ENCODE measurements at places on chromosomes 16 and 17.

GRCh38 chr17:42669977-42670788 lies 6.6 kb downstream of the PLEKHH3 start:
- no peak overlapping the region for H3K27ac ChIP-seq
- peaks cover 45% of the 10 kb centered on the region for H3K4me1 ChIP-seq
- no peak for DNase-seq
- peaks cover 29% of the 10 kb centered on the region for H3K36me3 ChIP-seq

GRCh38 chr16:4944333-4945281 lies 7.7 kb upstream of the PPL start:
- H3K4me1 ChIP-seq, result peaks cover 45% of the 10 kb centered on the region
- peak overlapping the region; percentile 83 for H3K4me3 ChIP-seq
- H3K36me3 ChIP-seq, result no peaks in the 10 kb centered on the region
- H3K27me3 ChIP-seq, result peaks cover 3% of the 10 kb centered on the region
- DNase-seq, result peak; percentile 93

- peaks cover 11% of the 10 kb centered on the region for H3K36me3 ChIP-seq
- peak overlapping the region; percentile 64 for H3K27ac ChIP-seq
- DNase-seq, result peak; percentile 45
- H3K4me3 ChIP-seq, result peak overlapping the region; percentile 92
Measured at GRCh38 chr16:48609652-48610029, 339 bp downstream of the N4BP1 start.

DNA sequence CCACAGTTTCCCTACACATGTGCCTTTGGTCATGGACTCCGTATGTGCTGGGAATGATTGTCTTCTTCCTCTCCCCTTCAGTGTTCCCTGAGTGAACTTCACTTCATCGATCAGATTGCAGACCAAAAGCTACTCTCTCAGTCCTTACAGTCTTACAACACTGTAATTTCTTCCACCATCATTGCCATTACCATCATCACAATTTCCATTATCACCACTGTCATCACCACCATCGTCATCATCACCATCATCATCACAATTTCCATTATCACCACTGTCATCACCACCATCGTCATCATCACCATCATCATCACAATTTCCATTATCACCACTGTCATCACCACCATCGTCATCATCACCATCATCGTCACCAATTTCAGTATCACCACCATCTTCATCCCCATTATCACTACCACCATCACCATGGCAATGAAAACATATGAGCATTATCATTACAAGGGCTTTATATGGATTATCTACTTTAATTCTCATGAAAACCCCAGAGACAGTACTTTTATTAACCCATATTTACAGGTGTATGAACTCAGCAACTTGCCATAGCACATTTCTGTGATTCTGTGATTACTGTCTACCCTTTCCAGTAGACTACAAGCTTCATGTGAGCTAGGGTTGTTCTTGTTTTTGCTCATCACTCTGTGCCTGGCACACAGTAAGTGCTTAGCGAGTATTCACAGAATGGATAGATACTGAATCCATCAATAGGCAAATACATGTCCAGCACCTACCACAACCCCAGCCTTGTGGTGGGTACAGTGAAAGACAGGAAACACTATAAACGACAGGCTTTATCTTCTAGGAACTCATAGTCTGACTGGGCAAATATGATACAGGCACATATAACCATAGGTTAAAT lies 327.0 kb downstream of the XYLT1 start:
- H3K4me1 ChIP-seq, result no peaks in the 10 kb centered on the region
- no peak for DNase-seq
- H3K36me3 ChIP-seq, result peaks cover 12% of the 10 kb centered on the region
- peaks cover 5% of the 10 kb centered on the region for H3K27me3 ChIP-seq

DNA sequence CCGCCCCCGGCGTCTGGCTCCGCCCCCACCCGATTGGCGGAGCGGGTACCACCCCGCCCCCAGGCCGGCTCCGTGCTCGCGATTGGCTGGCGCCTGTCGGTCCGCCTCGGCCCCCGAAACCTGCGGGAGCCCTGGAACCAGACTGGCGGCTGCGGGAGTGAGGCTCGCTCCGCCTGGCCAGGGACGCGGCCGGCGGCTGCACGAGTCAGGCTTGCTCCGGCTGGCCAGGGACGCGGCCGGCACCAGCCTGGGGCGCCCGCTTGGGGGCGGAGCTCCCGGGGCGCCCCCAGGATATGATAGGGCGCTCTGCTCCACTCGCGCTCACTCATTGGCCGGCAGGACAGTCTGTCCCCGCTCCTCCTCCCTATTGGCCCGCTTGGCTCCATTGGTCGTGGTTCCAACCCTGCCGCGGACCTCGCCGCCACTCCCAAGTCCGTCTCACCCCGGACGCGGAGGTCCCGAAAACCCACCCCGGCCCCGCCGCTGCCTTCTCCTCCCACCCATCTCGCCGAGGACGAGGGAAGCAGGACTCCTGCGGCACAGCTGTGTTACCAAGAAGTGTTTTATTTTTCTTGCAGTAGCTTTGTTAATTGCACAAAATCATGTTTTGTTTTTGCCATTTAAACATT lies 340 bp upstream of the ROGDI start:
- peak overlapping the region; percentile 69 for H3K27ac ChIP-seq
- H3K4me1 ChIP-seq, result peaks cover 10% of the 10 kb centered on the region
- peak; percentile 89 for DNase-seq
- H3K36me3 ChIP-seq, result peaks cover 7% of the 10 kb centered on the region
- peak overlapping the region; percentile 90 for H3K4me3 ChIP-seq

- no peak overlapping the region for H3K4me3 ChIP-seq
- H3K36me3 ChIP-seq, result no peaks in the 10 kb centered on the region
- no peak overlapping the region for H3K27ac ChIP-seq
- peaks cover 2% of the 10 kb centered on the region for H3K27me3 ChIP-seq
- DNase-seq, result no peak
Measured at GRCh38 chr17:73188011-73188410, 4.8 kb upstream of the COG1 start.

- peaks cover 26% of the 10 kb centered on the region for H3K36me3 ChIP-seq
- H3K27me3 ChIP-seq, result no peaks in the 10 kb centered on the region
- no peak overlapping the region for H3K27ac ChIP-seq
- H3K4me1 ChIP-seq, result peaks cover 20% of the 10 kb centered on the region
- no peak for DNase-seq
Measured at GRCh38 chr16:8924214-8924613, 39.5 kb downstream of the USP7 start.

DNA sequence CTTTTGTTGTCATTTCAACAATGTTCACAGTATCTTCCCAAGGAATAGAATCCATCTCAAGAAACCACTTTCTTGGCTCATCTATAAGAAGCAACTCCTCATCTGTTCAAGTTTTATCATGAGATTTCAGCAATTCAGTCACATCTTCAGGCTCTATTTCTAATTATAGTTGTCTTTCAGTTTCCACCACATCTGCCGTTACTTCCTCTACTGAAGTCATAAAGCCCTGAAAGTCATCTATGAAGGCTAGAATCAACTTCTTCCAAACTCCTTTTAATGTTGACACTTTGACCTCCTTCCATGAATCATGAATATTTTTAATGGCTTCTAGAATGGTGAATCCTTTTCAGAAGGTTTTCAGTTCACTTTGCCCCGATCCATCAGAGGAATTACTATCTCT lies 102.1 kb downstream of the CDH13 start:
- H3K4me1 ChIP-seq, result no peaks in the 10 kb centered on the region
- no peaks in the 10 kb centered on the region for H3K36me3 ChIP-seq
- H3K27me3 ChIP-seq, result no peaks in the 10 kb centered on the region
- H3K4me3 ChIP-seq, result no peak overlapping the region
- no peak for DNase-seq

- H3K27ac ChIP-seq, result peak overlapping the region; percentile 89
- H3K4me3 ChIP-seq, result peak overlapping the region; percentile 84
- peak; percentile 74 for DNase-seq
- peaks cover 23% of the 10 kb centered on the region for H3K4me1 ChIP-seq
- H3K36me3 ChIP-seq, result no peaks in the 10 kb centered on the region
Measured at GRCh38 chr16:46629331-46630219, 8.4 kb upstream of the SHCBP1 start.

- no peaks in the 10 kb centered on the region for H3K4me1 ChIP-seq
- no peak overlapping the region for H3K4me3 ChIP-seq
- peaks cover 1% of the 10 kb centered on the region for H3K27me3 ChIP-seq
- H3K36me3 ChIP-seq, result peaks cover 5% of the 10 kb centered on the region
Measured at GRCh38 chr17:69450918-69451317, 36.4 kb downstream of the MAP2K6 start.

- H3K36me3 ChIP-seq, result no peaks in the 10 kb centered on the region
- H3K4me1 ChIP-seq, result peaks cover 27% of the 10 kb centered on the region
- H3K4me3 ChIP-seq, result no peak overlapping the region
- peaks cover 64% of the 10 kb centered on the region for H3K27me3 ChIP-seq
- no peak overlapping the region for H3K27ac ChIP-seq
Measured at GRCh38 chr17:49992191-49992932, 2.7 kb downstream of the DLX3 start.

DNA sequence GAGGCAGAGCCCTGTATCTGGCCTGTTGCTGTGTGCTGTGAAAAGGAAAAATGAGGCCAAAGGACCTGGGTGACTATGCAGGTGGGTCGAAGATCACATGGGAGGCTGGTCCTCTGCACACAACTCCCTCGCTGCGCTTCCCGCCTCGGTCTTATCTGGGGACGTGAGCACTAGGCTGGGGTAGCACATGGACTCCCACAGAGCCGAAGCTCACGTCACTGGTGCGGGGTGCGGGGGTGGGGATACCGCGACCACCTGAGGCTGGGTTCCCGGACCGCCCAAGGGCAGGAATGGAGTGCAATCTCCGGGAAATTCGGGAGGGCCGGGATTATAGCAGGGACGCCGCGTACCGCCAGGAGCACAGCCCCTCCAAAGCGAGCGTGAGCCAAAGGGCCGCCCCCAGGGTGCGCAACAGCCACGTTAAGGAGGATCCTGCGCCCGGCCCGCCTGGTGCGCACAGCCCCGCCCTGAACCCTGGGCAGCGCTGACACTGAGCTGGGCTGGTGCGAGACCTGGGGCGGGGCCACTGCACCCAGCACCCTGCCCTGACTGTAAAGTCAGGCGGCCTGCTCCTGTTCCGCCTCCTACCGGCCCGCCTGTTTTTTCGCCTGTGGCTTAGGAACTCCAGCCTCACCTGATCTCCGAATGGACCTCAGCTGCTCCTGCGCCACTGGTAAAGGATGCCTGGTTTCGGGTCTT lies 4.8 kb downstream of the MT1A start:
- H3K4me3 ChIP-seq, result peak overlapping the region; percentile 66
- no peak overlapping the region for H3K27ac ChIP-seq
- peaks cover 13% of the 10 kb centered on the region for H3K4me1 ChIP-seq
- peaks cover 76% of the 10 kb centered on the region for H3K27me3 ChIP-seq
- DNase-seq, result peak; percentile 17

- no peak for DNase-seq
- H3K36me3 ChIP-seq, result no peaks in the 10 kb centered on the region
- H3K27me3 ChIP-seq, result peaks cover 20% of the 10 kb centered on the region
- no peak overlapping the region for H3K27ac ChIP-seq
- H3K4me1 ChIP-seq, result peaks cover 5% of the 10 kb centered on the region
Measured at GRCh38 chr17:1159431-1160180, 20.2 kb downstream of the ABR start.

DNA sequence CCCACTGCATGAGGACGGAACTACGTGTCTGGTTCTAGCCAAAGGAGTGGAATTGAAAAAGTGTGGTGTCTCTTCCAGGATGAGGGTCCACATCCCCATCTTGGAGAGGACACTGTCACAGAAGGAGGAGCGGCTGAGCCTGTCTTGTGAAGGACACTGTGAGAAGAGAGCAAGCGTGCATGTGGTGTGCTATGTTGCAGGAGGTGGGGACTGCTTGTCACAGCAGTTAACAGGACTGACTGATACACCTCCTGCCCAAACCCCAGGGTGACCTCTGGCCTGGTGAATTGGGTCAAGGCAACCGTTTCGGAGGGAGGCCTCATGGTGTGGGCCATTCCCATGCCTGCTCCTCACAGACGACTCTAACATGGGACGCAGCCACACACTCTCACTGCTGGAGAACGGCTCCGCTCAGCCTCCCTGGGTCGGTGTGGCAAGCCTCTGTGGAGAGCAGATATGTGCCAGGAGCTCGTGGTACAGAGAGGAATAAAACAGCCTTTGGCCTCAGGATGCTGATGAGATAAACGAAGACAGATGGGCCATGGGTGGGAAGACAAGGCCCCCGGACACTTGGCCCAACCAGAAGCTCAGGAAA lies 56.4 kb upstream of the RBFOX3 start:
- peaks cover 28% of the 10 kb centered on the region for H3K27me3 ChIP-seq
- no peaks in the 10 kb centered on the region for H3K4me1 ChIP-seq
- no peak overlapping the region for H3K4me3 ChIP-seq
- no peak for DNase-seq
- no peaks in the 10 kb centered on the region for H3K36me3 ChIP-seq

GRCh38 chr17:37019117-37019740 lies 70.5 kb downstream of the AATF start:
- H3K27ac ChIP-seq, result no peak overlapping the region
- no peaks in the 10 kb centered on the region for H3K36me3 ChIP-seq
- no peak for DNase-seq

- no peak overlapping the region for H3K4me3 ChIP-seq
- H3K27me3 ChIP-seq, result peaks cover 12% of the 10 kb centered on the region
- H3K27ac ChIP-seq, result no peak overlapping the region
- H3K4me1 ChIP-seq, result no peaks in the 10 kb centered on the region
- no peak for DNase-seq
Measured at GRCh38 chr16:23365602-23366240, 63.6 kb downstream of the SCNN1B start.
